ENCODE measurements at places on chromosomes 2 and 18.
A peak's percentile ranks its signal among the peaks of the same experiment; 100 is the strongest.

- no peak for DNase-seq
Observed at GRCh38 chr2:25375989-25376545, 34.3 kb upstream of the DNMT3A start.

- peak; percentile 77 for DNase-seq
Observed at GRCh38 chr18:21242141-21242779, at the start of gene GREB1L. Gene GREB1L, plus strand, starts transcription at chr18:21242232. Its CDS starts 141,287 bp downstream, at chr18:21383519.

DNA sequence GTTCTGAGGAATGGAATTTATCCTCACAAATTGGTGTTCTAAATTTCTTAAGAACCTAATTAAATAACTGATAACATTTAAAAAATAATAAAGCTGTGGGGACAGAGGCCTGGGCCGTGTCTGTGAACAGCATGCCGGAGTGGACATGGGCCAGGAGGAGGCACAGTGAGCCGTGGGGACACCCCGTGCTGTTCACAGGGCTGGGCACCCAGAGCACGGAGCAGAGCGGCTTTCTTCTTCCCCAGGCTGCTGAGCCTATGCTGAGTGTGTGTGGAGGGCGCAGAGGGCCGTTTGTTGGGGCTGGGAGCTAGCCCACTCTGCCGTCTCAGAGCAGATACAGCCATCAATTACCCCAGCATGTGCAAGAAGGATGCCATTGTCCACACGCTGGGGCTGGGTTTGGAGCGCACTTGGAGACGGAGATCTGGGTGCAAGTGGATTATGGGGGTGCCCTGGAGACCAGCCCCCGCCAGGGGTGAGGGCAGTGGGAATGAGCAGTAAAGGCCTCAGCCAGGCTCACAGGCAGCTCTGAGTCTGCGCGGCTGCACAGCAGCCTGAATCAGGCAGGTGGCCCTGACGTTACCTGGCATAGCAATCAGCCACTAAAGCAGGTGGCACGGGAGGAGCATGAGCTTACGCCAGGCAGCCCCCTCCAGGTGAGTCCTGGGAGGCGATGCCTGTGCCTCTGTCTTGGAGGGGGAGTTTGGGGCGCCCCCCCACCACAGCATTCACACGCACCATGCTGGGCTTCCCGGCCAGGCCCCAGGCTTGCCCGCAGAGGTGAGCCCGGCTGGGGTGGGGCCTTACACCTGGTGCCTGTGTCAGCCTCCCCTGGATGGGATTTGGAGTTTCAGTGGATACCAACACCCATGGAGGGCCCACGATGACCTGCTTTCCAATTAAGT, 52.1 kb upstream of the SLC66A3 start:
- no peak for DNase-seq

GRCh38 chr2:204779771-204780170, 234.5 kb downstream of the PARD3B start:
- DNase-seq = no peak

GRCh38 chr18:51171223-51171622, 26.3 kb downstream of the MEX3C start:
- DNase-seq = no peak

GRCh38 chr2:212596688-212597087, 58.1 kb upstream of the ERBB4 start:
- no peak for DNase-seq

GRCh38 chr18:12863687-12864216, 20.3 kb downstream of the PTPN2 start:
- no peak for DNase-seq

DNA sequence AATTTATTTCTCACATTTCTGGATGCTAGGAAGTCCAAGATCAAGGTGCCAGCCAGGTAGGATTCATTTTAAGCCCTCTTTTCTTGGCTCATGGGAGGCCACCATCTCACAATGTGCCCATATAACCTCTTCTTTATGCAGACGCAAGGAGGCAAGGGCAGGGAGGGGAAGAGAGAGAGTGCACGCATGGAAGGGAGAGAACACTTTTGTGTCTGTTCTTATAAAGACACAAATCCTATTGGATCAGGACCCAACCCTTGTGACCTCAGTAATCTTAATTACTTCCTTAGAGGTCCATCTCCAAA, 32.5 kb downstream of the CMPK2 start:
- DNase-seq = no peak

GRCh38 chr2:101264360-101264939, 11.8 kb downstream of the CNOT11 start:
- DNase-seq = no peak

DNA sequence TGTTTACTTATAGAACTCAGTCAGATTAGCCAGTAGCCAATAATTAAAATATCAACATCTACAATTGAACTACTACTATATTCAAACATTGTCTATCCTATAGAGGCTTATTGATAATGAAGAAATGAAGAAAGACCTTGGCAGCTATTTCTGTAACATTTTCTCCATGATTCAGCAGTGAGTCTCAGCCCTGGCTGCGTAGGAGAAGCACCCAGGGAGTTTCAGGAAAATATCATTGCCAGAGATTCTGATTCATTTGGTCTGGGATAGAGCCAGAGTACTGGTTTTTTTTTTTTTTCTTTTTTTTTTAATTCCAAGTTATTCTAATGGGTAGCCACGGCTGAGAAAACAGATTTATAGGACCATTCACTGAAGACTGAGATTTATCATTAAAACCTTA, 404.8 kb downstream of the TXNL1 start:
- no peak for DNase-seq

DNA sequence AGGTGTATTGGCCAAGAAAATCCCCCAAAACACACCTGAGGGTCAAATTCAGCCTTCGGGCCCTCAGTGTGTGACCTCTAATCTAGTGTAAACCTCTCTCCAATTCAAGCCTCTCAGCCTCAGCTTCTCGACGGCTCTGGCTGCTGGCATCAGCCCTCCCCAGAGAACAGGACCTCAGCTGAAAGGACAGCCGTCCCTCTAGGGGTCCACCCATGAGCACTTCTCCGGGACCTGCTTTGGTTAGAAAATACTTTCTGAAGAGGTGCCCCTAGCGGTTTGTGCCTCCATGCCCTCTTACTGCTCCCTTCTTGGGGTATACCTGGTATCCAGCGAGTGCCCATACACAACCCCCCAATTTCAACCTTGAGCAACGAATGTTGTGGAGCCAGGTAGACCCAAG, 48.8 kb downstream of the INHBB start:
- no peak for DNase-seq

- no peak for DNase-seq
Observed at GRCh38 chr2:143741205-143741604, 612.0 kb downstream of the ARHGAP15 start.

DNA sequence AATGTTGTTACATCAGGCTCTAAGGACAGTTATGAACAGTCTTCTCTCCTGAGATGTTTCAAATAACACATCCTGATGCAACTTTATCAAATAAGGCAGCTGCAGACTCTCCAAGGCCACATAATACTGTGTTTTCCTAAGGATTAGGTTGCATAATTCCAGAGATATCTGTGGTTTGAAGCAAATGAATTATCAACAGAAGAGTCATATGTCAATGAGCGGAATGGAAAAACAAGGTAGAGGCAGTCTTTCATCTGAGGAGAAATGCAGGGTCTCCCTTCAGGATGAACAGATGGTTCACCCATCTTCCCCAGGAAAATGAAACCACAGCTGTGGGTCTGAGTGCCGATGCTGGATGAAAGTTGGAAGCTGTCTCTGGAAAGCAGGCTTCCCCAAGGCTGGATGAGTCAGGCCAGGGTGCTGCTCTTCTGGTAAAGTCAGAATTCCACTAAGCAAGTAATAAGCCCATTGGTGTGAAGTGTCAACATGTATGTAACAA, 22.2 kb downstream of the LYG1 start:
- DNase-seq = no peak

DNA sequence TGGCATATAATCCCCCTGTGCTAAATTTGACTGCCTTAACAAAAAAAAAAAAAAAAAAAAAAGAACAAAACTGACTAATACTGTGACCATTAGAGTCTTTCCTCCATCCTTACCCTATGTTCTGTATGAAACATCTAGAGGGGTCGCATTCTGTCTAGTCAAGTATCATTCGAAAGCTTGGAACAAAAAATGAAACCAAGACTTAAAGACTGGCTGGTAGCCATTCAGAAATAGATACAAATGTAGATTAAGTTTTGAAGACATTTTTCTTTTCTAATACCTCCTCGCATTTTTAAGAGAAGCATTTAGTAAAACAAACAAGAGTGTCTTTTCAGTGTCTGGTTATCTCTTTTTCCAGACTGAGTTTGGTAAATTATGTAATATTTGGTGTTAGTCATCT, 66.7 kb downstream of the SPATS2L start:
- no peak for DNase-seq

DNA sequence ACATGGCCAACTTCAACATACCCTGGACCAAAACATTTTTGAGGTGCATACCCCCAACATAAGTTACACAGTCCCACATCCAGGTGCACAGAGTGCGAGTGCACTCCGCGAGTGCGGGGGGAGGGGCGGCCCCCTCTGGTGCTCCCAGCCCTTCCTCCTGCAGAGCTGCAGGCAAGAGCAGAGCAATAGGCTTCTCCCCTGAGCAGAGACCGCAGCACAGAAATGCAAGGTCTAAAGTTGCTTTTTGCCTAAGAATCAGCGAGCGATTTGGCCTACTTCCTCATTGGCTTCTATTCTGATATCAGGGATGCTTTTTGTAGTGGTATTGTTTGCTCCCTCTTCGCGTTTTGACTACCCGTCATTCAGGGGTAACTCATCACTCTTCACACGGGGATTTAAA, 40.6 kb downstream of the BOLA3 start:
- DNase-seq = no peak

DNA sequence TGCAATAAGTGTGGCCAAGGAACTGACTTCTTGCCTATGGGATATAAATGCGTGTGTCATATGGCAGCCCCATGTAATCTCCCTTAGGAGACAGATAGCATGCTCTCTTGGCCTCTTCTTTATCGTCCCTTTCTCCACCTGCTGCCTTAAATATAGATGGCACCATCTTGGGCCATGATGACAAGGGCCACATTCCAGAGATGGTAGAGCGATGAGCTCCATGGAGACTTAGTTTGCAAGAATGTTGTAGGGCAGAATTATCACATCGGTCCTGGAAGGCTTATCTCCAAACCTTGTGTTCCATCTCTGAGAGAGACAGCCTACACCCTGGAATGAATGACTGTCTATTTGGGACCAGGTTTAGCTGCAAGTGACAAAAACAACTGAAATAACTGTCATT, 536.7 kb downstream of the TNS1 start:
- no peak for DNase-seq

GRCh38 chr18:48139431-48140347, 209.2 kb upstream of the SMAD2 start:
- DNase-seq = no peak

DNA sequence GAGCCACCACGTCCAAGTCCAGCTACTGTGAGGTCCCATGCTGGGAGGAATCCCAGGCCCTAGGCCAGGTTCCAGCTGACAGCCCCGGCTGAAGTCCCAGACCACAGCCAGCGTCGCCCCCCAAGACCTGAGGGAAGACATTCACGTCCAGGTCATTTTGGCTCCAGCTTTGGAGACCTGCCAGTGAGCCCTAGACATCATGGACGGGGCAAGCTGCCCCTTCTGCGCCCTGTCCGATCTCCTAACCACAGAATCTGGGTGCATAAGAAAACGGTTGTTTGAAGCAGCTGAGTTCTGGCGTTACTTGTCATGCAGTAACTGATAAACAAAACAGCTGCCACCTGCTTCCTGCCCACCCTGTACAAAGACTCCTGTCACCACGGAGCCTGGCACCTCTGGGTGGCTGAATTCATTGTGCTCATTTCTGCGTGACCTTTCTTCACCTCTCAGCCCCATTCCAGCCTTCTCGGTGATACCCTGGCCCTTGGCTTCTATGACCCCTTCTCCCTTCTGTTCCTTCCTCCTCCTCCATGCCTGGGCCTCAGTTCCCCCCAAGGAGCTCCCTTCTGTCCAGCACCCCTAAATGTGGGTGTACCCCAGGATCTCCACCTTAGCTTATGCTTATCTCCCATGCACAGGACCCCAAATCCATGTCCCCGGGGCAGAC, 72.6 kb upstream of the SMAD7 start:
- no peak for DNase-seq
